T-cell (primary cell): ENCODE measurements at places on chromosomes 4 and X. TPM values are rescaled to one million over a fixed set of nuclear protein-coding genes. Genes with fewer than 3 reads are reported as not detected.

DNA sequence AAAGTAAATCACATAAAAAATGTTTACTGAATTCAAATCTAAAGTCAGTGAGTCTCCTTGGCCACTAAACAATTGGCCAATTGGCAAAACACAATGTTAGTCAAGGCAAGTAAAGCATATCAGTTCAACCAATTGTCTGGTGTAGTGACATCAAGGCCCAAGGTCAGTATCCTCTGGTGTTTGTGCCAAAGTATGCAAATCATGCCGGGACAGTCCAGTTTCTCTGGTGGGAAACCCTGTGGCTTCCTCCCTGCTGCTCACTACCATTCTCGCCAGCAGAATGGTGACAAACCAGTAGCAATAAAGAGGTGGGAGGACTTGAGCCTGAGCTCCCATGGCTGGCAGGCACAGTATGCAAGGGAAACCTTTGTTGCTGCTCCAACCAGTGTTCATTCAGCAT is 314.9 kb upstream of the FGF13 start:
- H3K36me3 ChIP-seq: no peaks in the 10 kb centered on the region
- H3K27ac ChIP-seq: no peak overlapping the region
- H3K4me1 ChIP-seq: no peaks in the 10 kb centered on the region
- no peaks in the 10 kb centered on the region for H3K27me3 ChIP-seq
- DNase-seq: no peak

- H3K4me1 ChIP-seq: no peaks in the 10 kb centered on the region
- H3K4me3 ChIP-seq: no peak overlapping the region
- peaks cover 8% of the 10 kb centered on the region for H3K27me3 ChIP-seq
- no peaks in the 10 kb centered on the region for H3K36me3 ChIP-seq
- no peak overlapping the region for H3K27ac ChIP-seq
Measured at GRCh38 chr4:8766610-8767009, 105.0 kb downstream of the HMX1 start.

GRCh38 chr4:14182148-14182547 is 554.6 kb upstream of the BOD1L1 start:
- H3K27ac ChIP-seq: no peak overlapping the region
- no peak for DNase-seq
- H3K4me1 ChIP-seq: peaks cover 7% of the 10 kb centered on the region
- H3K4me3 ChIP-seq: no peak overlapping the region
- no peaks in the 10 kb centered on the region for H3K36me3 ChIP-seq
- no peaks in the 10 kb centered on the region for H3K27me3 ChIP-seq

GRCh38 chr4:15729910-15730533 is 27.2 kb downstream of the BST1 start:
- no peak overlapping the region for H3K4me3 ChIP-seq
- DNase-seq: peak; percentile 21
- peaks cover 8% of the 10 kb centered on the region for H3K4me1 ChIP-seq
- H3K27me3 ChIP-seq: no peaks in the 10 kb centered on the region

DNA sequence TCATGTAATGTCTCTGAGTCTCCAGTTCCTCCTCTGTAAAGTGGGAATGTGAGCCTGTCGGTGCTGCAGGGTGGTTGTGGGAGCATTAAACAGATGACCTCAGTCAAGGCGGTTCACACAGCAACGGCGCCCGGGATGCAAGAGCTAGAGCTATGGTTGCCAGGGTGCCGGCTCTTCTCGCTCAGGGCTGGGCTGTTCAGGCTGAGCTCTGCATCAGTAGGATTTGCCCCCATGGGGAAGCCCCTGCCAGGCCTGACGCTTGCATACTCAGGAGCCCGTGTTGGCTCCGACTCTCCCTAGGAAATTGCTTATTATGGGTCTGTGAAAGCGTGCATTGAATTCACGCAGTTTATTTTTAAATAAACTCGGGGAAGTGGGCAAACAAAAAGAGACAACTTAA is 67.3 kb downstream of the PSAPL1 start:
- peaks cover 27% of the 10 kb centered on the region for H3K27me3 ChIP-seq
- DNase-seq: no peak

- no peak overlapping the region for H3K27ac ChIP-seq
- H3K4me3 ChIP-seq: no peak overlapping the region
- H3K27me3 ChIP-seq: no peaks in the 10 kb centered on the region
- H3K36me3 ChIP-seq: no peaks in the 10 kb centered on the region
- no peaks in the 10 kb centered on the region for H3K4me1 ChIP-seq
Measured at GRCh38 chr4:101032541-101032940, 314.8 kb downstream of the PPP3CA start.

- no peak overlapping the region for H3K27ac ChIP-seq
- no peaks in the 10 kb centered on the region for H3K4me1 ChIP-seq
- no peaks in the 10 kb centered on the region for H3K36me3 ChIP-seq
- DNase-seq: no peak
- H3K27me3 ChIP-seq: no peaks in the 10 kb centered on the region
- H3K4me3 ChIP-seq: no peak overlapping the region
Measured at GRCh38 chr4:38268108-38268820, 308.1 kb downstream of the PTTG2 start.

GRCh38 chr4:182717788-182718583 is 199.2 kb downstream of the DCTD start:
- peaks cover 3% of the 10 kb centered on the region for H3K27me3 ChIP-seq
- no peak for DNase-seq
- no peak overlapping the region for H3K4me3 ChIP-seq
- no peak overlapping the region for H3K27ac ChIP-seq

DNA sequence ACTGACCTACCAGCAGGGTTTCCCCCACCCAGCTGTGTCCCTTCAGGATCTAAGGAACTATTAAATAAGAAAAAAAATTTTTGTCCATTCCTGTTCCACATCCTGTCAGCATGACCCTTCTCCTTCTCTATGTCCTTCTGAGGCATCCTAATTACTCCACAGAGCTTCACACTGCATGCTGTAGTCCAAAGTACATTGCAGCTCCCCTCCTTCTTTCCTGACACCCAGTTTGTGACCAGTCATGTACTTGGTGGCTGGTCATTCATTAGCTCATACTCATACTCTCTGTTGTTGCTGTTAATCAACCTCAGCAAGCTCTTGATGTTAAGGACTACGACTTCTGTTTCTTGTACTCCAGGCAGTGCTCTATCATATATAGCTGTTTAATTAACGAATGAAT is 2.4 kb upstream of the EGF start:
- H3K36me3 ChIP-seq: no peaks in the 10 kb centered on the region
- DNase-seq: no peak
- no peak overlapping the region for H3K4me3 ChIP-seq
- H3K27ac ChIP-seq: no peak overlapping the region

- no peaks in the 10 kb centered on the region for H3K4me1 ChIP-seq
- no peaks in the 10 kb centered on the region for H3K36me3 ChIP-seq
- no peak overlapping the region for H3K4me3 ChIP-seq
- DNase-seq: no peak
Measured at GRCh38 chr4:118290951-118291350, 61.9 kb downstream of the PRSS12 start.

GRCh38 chr4:2793586-2794485 is 951 bp downstream of the SH3BP2 start:
- H3K4me3 ChIP-seq: peak overlapping the region; percentile 38
- no peak overlapping the region for H3K27ac ChIP-seq
- DNase-seq: no peak

FABP2 gene
- total RNA-seq: not detected

SATL1 gene
- total RNA-seq: 0.10 TPM

POU3F4 gene
- total RNA-seq: not detected

DRD5 gene
- total RNA-seq: not detected

DDX53 gene
- total RNA-seq: not detected

SEPTIN11 gene
- total RNA-seq: 25.0 TPM

TEX13B gene
- total RNA-seq: not detected

TEX13D gene
- not detected for total RNA-seq
